Mononuclear cell (primary cell): ENCODE measurements at places on chromosomes 12 and 14. TPM values are rescaled to one million over a fixed set of nuclear protein-coding genes. Genes with fewer than 3 reads are reported as not detected.

The NAP1L1 gene
- total RNA-seq, result 401 TPM

The TAS2R42 gene
- total RNA-seq, result not detected

The HNF1A gene
- total RNA-seq, result not detected

The ATP2B1 gene
- total RNA-seq, result 408 TPM

The CKB gene
- total RNA-seq, result 6.4 TPM

The KLRB1 gene
- total RNA-seq, result 45.7 TPM

The ESRRB gene
- total RNA-seq, result 0.10 TPM

The SERPINA6 gene
- not detected for total RNA-seq

The SDSL gene
- 2.6 TPM for total RNA-seq

The SLC6A15 gene
- total RNA-seq, result not detected

The SLC25A47 gene
- total RNA-seq, result 0.10 TPM

The PIANP gene
- not detected for total RNA-seq

The KITLG gene
- 0.21 TPM for total RNA-seq

The HIGD1C gene
- total RNA-seq, result not detected

The NKX2-8 gene
- total RNA-seq, result not detected

The RNU4-1 gene
- under 0.01 TPM for total RNA-seq

The CD27 gene
- total RNA-seq, result 24.3 TPM

The ADAM21 gene
- total RNA-seq, result not detected

The DAO gene
- not detected for total RNA-seq

The SINHCAF gene
- total RNA-seq, result 109 TPM

The CCDC38 gene
- total RNA-seq, result not detected

The TPPP2 gene
- not detected for total RNA-seq

The OTUB2 gene
- total RNA-seq, result 0.10 TPM

The UNC79 gene
- total RNA-seq, result not detected

The CFAP73 gene
- not detected for total RNA-seq

The TAS2R20 gene
- 2.6 TPM for total RNA-seq

The KRT6C gene
- total RNA-seq, result not detected

The KCNK10 gene
- total RNA-seq, result 0.10 TPM

The FGF6 gene
- not detected for total RNA-seq

The MTHFD1 gene
- total RNA-seq, result 9.0 TPM

The DLK1 gene
- total RNA-seq, result not detected
